ENCODE measurements at places on chromosomes 5 and 9.

GRCh38 chr5:65970481-65971367 lies 44.3 kb downstream of the ERBIN start:
- DNase-seq = no peak

DNA sequence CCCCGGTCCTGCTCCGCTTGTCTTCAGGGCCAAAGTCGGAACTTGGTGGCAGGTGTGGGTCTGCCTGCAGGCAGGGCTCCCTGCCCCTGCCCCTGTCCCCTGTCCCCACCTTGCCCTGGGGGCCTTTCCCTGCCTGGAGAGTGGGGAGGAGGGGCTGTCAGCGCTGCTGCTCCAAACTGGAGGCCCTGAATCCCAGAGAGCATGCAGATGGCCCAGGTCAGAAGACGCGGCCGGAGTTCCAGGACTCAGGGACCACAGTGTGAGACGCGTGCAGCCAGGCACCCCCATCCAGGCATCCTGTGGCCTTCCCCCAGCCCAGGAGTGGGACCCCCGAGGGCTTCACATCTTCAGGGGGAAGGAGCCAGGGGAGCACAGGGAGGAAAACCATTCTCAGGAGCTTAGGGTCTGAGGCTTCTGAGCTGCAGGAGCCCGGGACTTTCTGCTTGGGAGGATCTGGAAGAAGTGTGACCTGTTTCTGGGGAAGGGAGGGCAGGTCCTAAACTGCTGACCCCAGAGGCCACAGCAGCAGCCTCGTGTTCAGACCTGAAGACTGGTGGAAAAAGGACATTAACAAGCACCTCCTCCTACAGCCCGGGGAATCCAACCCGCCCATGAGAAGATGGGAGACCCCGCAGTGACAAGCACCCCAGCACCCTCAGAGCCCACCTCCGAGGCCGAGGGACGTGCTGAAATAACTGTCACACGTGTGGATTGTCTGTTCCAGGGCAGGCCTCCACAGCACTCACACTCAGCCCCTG lies 38.0 kb downstream of the RASGEF1C start:
- DNase-seq = no peak

GRCh38 chr5:118604106-118604505 lies 384.2 kb downstream of the DTWD2 start:
- no peak for DNase-seq

GRCh38 chr9:4987961-4988421 lies 2.9 kb downstream of the JAK2 start:
- DNase-seq = no peak

GRCh38 chr5:156421798-156422197 lies 94.8 kb downstream of the SGCD start:
- no peak for DNase-seq

- no peak for DNase-seq
Observed at GRCh38 chr5:99320436-99320835, 391.6 kb upstream of the CHD1 start.

GRCh38 chr9:15374825-15375224 lies 47.9 kb upstream of the SNAPC3 start:
- no peak for DNase-seq

- no peak for DNase-seq
Observed at GRCh38 chr5:14436801-14437542, 144.6 kb upstream of the OTULINL start.

- DNase-seq = no peak
Observed at GRCh38 chr9:133539991-133540697, 5.6 kb downstream of the ADAMTSL2 start.

DNA sequence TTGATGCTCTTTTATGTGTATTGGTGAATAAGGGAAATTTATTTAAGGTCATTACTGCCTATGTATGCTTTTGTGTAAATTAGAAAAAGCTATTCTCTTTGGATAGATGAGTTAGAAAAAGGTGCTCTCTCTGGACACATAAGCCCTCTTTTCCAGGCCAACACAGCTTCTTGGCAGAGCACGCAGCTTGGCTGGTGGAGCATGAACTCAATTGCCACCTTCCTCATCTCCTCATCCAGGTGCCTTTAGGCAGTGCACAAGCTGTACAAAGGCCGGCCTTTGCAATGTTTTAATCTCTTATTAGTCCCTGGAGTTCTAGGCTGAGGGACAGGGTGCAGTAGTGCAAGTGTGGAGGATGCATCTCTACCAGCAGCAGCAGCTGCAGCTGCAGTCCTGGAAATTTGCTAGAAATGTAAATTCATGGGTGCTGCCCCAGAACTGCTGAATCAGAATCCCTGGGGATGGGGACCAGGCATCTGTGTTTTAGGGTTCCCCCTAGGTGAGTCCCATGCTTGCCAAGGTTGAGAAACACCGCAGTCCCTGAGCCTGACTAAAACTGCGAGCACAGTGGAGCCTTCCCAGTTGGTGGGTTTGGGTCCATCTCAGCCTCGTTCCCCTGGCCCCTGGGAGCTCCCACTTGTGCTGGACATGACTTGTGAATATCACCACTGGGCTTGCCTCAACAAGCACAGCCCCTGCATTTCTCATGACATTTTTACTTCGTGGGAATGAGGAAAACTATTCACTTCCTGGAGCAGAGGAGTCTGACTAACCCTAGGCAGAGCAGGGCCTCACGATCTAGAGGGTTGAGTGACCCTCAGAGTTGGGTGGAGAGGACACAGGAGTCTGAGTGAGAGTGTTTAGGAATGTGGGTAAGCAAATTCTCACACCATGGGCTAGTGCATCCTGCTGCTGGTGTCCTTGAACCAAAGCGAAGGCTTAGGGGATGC lies 272.3 kb downstream of the ZSWIM6 start:
- DNase-seq = no peak

DNA sequence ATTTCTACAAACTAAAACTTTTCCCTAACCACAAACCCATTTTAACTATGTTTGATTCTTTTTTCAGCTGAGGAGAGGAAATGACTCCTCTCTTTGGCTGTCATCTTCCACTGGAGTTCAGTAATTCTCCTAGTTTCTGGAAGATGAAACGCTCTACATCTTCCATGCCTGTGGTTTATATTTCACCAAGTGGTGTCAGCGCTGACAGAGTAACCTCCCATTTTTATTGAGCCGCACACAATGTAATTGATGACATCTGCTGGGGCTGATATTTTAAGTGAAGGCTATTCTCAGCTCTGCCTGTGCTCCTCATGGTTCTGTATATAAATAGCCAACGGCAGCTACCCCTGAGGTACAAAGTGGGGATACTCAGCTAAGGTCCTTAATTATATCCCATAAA lies 234.6 kb downstream of the SPOCK1 start:
- DNase-seq = no peak

- DNase-seq = no peak
Observed at GRCh38 chr5:175098301-175098700, 345.7 kb downstream of the DRD1 start.

- no peak for DNase-seq
Observed at GRCh38 chr5:137300411-137301240, 198.5 kb downstream of the SPOCK1 start.

DNA sequence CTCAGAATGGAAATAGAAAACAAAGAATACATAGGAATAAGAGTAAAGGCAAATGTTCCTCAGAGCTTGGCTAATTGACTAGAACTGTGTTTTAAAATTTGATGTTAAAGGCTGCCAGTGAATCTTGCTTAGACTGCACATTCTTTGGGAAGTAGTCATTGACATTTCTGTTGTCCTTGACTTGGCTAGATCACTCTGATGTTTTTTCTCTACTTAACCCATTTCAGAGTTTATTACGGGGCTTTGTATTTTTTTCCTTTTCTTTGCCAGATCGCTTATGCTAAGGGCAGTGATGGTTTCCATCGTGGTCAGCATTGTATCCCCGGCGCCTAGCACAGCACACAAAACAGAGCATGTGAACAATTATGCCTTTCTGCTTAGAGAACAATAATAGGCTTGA lies 1126.7 kb upstream of the CDH9 start:
- no peak for DNase-seq

DNA sequence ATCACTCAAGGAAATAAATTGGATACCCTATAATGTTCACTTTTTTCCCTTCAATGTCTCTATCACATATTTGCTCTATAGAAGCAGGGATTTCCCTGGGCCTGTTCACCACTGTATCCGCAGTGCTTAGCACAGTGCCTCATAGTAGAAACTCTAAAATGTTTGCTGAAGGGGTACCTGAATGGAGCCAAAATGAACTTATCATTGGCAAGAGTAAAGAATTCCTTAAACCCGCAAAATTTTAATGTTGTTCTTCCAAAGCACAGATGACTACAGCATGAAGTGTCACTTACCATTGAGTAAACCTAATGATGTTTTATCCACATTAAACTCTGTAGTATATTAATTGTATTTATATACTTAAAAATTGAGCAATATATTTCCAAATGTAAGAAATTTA lies 96.1 kb downstream of the JAKMIP2 start:
- no peak for DNase-seq

- no peak for DNase-seq
Observed at GRCh38 chr5:32961059-32961415, 249.9 kb downstream of the NPR3 start.

GRCh38 chr9:88233091-88233490 lies 94.8 kb upstream of the SPATA31C2 start:
- no peak for DNase-seq

GRCh38 chr5:132770476-132771159 lies 6.4 kb downstream of the SEPTIN8 start:
- no peak for DNase-seq

GRCh38 chr9:126486276-126486675 lies 127.5 kb upstream of the LMX1B start:
- no peak for DNase-seq

GRCh38 chr5:12269164-12269563 lies 364.9 kb upstream of the CTNND2 start:
- DNase-seq = no peak

DNA sequence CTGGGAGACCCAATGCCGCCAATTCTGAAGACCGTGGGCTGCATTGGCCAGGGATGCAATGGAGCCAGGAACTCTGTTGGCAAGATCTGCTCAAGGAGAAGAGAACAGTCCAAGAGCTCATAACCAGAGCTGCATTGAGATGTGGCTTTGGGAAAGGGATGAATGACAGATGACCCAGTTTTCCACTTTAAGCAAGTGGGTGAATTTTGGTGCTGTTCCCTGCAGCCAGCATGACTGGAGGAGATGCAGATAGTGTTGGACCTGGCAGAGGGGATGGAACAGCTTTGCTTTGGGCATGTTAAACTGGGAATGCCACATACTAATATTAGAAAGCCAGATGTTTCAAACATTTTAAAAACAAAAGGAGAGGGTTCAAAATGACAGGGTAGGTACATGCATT lies 143.1 kb downstream of the FSTL4 start:
- no peak for DNase-seq

DNA sequence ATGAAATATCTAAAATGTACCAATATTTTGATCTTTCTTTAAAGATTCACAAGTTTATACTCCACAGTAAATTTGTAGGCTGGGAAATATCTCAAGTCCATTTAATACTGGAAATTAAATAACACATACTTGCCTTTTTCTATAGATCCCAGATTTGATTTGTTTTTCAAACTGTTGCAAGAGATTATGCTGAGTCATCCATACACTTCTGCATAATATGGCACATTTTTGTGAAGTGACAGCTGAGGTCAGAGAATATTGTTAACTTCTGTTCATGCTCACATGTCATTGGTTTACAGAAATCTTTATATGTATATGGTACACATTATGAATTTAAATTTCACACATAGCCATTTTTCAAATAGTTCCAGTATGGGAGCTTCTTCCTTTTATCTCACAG lies 1066.3 kb upstream of the NUDT12 start:
- no peak for DNase-seq

GRCh38 chr9:108636013-108636412 lies 219.8 kb downstream of the ACTL7B start:
- DNase-seq = no peak

DNA sequence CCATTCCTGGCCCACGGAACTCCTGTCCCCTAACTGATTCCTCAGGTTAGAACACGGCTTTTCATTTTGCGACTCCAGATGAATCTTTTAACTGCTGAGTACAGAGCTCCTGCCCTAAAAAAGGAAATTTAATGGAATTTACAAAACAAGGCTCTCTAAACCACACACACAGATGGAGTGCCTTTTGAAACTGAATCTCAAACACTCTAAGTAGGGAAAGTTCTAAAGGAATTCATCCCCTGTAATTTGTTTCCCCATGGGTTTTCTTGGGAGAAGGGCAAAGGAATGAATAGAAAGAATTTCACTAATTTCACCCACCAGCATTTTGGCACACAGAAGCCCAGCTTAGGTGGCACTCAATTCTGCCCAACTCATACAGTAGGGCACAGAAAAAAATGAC lies 106.5 kb downstream of the THBS4 start:
- no peak for DNase-seq

GRCh38 chr5:111892949-111893348 lies 136.0 kb upstream of the NREP start:
- DNase-seq = no peak

DNA sequence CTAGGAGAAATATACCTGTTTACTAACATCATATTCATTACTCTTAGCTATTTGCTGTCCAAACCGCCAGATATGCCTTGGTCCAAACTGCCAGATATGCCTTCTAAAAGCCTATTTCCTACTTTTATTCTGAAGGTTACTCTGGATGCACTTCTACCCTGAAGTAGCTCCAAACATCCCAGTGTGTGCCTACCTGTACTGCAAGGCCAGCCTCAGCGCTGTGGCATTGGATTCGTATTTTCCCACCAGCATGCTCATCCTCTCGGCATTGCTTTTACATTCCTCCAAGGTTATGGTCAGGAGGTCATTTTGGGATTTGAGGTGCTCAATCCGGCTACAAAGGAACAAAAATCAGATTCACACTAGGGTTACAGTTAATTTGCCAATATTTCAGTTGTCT lies 94.3 kb downstream of the DCP2 start:
- DNase-seq = no peak

DNA sequence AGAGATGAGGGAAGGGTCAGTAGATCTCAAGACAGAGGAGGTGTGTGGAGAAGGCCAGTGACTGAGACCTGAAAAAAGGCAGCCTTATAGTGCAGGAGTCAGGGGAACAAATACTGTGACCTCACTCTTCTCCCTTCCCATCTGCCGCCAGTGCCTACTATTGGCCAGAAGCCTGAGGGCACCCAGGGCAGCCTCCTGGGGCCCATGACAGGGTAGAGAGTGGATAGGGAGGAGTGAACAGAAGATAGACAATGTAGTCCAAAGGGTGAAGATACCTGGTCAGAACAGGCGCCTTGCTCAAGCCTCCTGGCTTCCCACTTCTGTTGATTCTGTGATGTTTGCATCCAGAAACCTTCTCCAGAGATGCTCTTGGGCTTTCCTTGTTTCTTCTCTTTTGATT lies 196.7 kb downstream of the PBX3 start:
- no peak for DNase-seq

GRCh38 chr5:60482301-60482700 lies 217.7 kb downstream of the DEPDC1B start:
- DNase-seq = no peak

DNA sequence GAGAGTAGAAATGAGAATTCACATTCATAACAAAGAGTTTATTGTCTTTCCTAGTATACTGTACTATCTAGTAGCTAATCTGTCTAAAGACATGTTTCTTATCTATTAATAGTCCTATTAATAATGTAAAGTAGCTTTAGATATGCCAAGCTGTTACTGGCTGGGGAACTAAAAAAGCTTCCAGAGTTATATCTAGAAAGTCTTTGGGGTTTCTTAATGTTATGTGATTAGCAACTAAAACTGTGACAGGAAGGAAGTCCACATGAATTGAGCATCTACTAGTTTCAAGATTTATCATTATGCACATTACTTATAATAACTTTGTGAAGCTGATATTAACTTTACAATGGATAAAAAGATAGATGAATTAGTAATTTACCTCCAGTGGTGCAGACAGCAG lies 122.7 kb upstream of the CDKN2B start:
- DNase-seq = no peak
